Cardiac septum (tissue), 1 donor: ENCODE measurements at places on chromosomes 16 and 17. TPM values are rescaled to one million over a fixed set of nuclear protein-coding genes. Genes with fewer than 3 reads are reported as not detected.

- DNase-seq, result no peak
These were observed 67.2 kb upstream of the CDC42EP4 start for GRCh38 chr17:73378974-73379470.

Gene DPEP2
- total RNA-seq, result 0.78 TPM

- no peak for DNase-seq
These were observed 12.7 kb downstream of the HIC1 start for GRCh38 chr17:2067608-2068024.

- no peak for DNase-seq
These were observed 4.0 kb downstream of the MYBBP1A start for GRCh38 chr17:4551141-4551540.

GRCh38 chr17:76755285-76755684 lies 17.4 kb downstream of the MFSD11 start:
- no peak for DNase-seq

DNA sequence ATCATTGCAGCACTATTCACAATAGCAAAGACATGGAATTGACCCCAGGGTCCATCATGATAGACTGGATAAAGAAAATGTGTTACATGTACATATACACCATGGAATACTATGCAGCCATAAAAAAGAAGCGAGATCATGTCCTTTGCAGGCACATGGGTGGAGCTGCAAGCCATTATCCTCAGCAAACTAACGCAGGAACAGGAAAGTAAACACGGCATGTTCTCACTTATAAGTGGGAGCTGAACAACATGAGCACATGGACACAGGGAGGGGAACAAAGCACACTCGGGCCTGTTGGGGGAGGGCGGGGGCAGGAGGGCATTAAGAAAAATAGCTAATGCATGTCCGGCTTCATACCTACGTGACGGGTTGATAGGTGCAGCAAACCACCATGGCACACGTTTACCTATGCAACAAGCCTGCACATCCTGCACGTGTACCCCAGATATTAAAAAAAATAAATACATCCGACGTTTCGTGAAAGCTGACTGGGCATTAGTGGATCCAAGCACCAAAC lies 28.9 kb downstream of the ZNF778 start:
- DNase-seq, result no peak

DNA sequence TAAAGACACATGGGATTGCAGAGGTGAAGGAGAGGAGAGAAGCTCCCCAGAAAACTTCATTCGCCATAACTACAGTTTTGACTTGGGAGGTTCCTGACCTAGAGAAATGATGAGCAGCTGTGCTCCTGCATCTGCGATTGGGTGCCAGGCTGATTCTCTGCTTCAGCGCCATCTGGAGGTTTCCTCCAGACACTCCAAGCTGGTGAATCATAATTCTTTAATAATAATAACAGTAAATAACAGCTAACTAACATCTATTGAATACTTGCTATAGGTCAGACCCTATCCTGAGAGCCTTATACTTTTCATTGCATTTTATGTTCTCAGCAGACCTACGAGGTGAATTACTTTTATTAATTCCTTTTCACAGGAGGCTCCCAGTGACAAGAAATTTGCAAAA lies 575.8 kb downstream of the TOX3 start:
- no peak for DNase-seq

Gene KCNH6
- total RNA-seq, result not detected

- DNase-seq, result peak; percentile 91
These were observed 12.3 kb downstream of the GLIS2 start for GRCh38 chr16:4328046-4328781.

DNA sequence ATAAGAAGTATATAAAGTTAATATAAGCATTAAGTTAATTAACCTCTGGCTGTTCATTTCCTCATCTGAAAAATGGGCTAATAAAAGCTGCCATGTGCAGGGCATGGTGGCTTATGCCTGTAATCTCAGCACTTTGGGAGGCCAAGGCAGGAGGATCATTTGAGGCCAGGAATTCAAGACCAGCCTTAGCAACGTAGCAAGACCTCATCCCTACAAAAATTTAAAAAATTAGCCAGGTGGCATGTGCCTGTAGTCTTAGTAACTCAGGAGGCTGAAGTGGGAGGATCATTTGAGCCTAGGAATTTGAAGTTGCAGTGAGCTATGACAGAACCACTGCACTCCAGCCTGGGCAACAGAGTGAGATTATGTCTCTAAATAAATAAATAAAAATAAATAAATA lies 40.6 kb upstream of the MMD start:
- no peak for DNase-seq

DNA sequence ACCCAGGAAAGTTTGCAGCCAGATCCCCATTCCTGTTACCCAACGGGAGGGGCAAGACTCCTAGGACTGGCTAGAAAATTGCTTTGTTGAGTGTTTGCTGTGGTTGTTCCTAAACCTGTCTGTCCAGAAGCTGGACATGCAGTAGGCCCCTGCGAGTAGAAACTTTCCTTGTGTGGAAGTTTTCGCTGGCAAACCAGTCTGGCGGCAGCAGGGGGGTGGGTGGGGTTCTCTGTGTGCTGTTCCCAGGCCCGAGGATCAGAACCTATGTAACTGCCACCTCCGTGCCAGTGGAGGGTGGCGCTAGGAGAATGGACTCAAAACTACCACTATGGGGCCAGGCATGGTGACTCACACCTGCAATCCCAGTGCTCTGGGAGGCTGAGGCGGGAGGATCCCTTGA lies 9.2 kb downstream of the SGSM2 start:
- DNase-seq, result no peak

DNA sequence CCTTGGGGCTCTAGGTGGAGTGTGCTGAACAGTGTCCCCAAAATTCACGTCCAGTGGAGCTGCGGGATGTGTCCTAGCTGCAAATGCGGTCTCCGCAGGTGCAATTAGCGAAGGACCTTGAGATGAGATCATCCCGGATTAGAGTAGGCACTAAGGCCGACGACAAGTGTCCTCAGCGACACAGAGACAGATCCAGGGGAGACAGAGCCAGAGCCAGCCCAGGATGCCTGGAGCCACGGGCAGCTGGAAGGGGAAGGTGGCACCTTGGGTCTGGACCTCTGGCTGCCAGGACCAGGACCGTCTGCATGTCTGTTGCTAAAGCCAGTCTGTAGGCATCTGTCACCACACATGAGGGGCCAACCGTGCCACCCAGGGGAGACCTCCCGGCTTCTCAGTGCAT lies 24.5 kb downstream of the SLC7A5 start:
- DNase-seq, result no peak

DNA sequence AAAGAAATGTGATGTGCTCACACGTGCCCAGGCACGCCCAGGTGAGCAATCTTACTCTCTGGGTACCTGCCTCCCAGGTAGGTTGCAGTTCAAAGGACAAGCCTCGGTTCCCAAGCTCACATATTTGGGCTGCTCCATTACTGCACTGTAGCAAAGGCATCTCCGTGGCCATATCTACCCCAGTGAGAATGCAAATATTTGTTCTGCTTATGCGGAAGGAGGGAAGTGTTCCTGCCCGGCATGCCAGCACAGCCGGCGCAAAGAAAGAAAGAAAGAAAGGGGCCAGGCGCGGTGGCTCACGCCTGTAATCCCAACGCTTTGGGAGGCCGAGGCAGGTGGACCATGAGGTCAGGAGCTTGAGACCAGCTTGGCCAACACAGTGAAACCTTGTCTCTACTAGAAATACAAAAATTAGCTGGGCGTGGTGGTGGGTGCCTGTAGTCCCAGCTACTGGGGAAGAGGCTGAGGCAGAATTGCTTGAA lies 30.7 kb downstream of the SLC43A2 start:
- DNase-seq, result no peak

Gene SBK1
- total RNA-seq, result 1.9 TPM

DNA sequence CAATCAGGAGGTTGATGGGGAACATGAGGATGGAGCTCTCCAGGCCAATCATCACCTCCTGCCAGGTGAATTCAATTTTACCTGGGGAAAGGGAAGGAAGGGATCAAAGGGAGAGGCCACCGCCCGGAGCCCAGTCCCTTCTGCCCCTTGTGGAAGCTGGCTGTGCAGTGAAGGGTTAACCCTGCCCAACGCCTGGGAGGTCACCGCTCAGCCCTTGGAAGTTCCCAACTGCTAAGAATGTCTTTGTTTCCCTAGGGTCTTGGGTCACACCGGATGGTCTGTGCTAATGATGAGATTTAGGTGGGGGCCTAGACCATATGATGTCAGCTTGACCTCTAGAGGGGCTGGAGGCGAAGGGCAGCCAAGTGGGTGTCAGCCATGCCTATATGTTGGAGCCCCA lies 52.1 kb upstream of the GCSH start:
- no peak for DNase-seq

GRCh38 chr16:80806927-80807340 lies 2.5 kb upstream of the CDYL2 start:
- no peak for DNase-seq

DNA sequence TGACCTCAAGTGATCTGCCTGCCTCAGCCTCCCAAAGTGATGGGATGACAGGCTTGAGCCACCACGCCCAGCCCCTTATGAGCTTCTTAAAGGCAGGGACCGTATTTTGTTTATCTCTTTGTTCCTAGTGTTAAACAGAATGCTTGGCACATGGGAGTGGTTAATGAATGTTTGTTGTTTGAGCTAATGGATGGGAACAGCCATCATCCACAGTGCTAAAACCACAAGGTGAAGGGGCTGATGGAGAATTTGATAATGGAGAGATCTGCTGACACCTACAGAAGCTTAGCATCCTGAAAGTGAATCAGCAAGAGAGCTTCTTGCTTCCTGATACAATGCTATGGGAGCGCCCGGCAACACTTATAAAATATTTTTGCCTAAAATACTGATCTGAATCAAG lies 8.6 kb upstream of the CDH1 start:
- no peak for DNase-seq

DNA sequence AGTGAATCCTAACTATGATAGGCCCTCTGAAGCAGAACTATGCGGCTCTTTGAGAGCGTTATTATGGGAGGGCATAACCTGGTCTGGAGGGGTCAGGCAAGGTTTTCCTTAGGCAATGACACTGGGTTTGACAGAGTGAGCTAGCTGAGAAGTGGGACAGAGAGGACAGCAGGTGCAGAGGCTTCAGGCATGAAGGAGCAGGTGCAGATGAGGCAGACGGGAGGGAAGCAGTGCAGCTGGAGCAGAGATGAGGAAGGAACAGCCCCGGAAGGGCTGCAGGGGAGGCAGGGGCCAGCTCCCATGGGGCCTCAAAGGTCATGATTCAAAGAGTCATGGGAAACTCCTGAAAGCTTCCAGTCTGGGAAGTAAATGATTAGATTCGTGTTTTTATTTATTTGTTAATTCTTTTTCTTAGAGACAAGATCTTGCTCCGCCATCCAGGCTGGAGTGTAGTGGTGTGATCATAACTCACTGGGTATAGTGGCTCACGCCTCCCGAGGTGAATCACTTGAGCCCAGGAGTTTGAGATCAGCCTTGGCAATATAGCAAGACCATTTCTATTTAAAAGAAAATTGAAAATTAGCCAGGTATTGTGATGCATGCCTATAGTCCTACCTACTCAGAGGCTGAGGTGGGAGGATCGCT lies 5.4 kb downstream of the MARCHF10 start:
- no peak for DNase-seq

DNA sequence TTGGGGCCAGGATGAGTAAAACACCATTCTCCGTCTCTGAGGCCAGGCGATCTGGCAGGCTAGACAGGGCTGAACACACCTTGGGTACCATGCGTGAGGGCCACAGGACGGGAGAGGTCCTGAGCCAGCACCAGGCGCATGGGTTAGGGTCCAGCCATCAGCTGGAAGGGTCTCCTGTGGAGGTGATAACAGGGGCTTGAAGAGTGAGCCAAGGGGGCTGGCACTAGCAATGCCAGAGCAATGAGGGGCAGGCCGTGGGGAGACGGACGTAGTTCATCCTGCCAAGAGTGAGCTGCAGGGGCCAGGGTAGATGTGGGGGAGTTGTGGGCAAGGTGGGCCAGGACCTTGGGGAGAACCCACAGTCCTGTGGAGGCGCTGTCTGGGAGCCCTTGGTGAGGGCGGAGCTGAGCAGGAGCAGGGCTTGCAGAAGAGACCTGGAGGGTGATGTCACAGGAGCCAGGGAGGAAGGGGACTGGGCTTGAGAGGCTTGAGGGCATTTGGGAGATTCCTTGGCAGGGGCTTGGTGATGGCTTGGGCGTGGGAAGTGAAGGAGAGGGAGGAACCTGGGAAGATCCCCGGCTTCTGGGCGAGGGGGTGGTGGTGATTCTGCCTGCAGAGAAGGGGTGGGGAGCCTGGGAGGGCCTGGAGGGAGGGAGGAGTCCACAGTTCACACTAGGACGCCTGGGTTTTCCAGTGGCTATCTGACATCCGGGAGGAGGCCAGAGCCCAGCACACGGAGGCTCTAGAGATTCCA lies 6.3 kb upstream of the NPTX1 start:
- DNase-seq, result no peak

DNA sequence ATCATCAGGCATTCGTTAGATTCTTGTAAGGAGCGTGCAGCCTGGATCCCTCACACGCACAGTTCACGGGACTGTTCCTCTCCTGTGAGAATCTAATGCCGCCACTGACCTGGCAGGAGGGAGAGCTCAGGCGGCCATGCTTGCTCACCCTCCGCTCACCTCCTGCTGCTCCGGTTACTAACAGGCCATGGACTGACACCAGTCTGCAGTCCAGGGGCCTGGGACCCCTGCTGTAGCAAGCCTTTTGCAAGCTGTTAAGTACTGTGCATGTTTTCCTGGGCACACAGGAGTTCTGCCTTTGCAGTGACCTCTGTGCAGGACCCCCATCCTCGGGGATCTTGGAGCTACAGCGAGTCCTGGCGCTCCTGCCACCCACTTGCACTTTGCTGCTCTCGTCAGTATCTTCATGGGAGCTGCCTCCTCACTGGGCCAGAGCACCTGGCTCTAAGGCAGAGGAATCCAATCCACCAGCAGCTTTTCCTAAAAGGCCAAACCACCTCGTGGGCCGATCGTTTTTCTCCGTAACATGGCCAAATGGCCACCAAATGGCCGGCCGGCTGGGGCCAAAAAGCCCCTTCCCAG lies 230.6 kb downstream of the FOXL1 start:
- DNase-seq, result no peak

Gene BCL6B
- 8.8 TPM for total RNA-seq

Gene ZNF778
- 9.7 TPM for total RNA-seq

Gene USP6
- 0.08 TPM for total RNA-seq

DNA sequence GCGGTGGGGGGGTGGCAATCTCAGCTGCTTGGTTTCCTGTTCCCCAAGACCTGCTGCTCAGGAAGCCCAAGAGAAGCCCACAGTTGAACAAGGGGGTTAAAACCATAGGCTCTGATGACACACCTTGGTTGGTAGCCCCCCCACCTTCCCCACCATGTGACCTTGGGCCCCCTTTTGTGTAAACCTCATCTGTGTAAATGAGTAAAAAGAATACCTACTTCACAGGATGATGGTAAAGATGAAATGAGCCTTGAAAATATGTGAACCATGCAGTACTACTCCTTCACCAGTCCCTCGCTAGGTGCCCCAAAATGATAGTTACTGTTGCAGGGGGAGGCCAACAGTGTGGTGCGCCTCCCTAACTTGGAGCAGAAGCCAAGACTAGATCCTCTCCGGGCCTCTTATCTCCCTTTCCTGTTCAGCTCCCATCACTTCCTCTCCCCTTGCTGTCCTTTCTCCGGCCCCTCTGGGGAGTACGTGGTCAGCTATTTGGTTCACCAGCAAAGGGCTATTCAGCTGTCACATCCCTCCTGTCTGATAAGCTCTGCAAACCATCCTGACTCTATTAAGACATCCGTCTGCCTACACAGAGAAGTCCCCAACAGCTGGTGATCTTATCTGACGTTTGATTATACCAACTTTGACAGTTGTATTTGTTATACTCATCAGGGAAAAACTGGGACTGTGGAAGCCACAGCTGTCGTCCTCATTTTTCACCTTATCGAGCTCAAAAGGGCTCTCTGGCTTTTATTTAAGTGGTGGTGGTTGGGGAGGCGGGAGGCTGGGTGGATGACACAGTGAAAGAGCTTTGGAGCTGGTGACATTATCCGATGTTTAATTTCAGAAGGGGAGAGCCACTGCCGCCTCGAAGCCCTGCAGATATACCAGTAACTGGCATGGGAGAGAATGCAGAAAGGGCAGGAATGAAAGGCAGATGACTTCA lies 19.9 kb downstream of the DCAKD start:
- no peak for DNase-seq
